ENCODE measurements at places on chromosomes 7 and 10.

DNA sequence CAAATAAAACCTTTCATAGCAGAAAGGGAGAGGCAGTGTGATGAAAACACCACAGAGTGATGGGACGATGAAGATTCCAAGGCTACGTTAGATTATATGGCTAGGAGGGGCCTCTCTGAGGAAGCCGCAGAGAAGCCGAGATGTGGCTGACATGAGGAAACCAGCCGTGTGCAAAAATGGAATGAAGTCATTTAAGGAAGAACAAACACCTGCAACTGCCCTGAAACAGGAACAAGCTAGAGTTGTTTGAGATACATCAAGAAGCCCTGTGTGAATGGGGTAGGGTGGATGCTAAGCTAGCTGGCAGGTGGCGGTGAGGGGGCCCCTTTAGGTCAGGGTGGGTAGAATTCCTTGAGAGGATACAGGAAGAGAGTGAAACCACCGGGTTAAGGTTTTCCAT, 129.5 kb downstream of the KLF6 start:
- no peak for DNase-seq

- no peak for DNase-seq
These were observed 34.0 kb upstream of the PDGFA start for GRCh38 chr7:553636-554111.

DNA sequence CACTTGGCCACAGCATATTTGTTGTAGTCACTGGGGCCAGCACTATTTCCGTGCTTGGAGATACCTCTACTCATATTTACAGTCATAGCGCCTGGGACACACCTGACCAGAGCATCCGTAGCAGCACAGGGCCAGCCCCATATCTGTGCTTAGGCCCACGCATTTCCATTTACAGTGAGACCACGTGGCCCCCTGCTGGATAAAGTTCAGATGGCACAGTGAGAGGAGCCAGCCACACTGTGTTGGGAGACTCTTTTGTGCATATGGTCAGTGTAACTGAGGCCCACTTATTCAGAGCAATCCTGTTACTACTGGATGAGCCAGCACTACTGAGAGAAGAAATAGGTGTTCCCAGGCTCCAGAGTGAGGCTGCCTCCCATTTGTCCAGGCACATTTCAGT, 455.3 kb downstream of the REEP3 start:
- no peak for DNase-seq

DNA sequence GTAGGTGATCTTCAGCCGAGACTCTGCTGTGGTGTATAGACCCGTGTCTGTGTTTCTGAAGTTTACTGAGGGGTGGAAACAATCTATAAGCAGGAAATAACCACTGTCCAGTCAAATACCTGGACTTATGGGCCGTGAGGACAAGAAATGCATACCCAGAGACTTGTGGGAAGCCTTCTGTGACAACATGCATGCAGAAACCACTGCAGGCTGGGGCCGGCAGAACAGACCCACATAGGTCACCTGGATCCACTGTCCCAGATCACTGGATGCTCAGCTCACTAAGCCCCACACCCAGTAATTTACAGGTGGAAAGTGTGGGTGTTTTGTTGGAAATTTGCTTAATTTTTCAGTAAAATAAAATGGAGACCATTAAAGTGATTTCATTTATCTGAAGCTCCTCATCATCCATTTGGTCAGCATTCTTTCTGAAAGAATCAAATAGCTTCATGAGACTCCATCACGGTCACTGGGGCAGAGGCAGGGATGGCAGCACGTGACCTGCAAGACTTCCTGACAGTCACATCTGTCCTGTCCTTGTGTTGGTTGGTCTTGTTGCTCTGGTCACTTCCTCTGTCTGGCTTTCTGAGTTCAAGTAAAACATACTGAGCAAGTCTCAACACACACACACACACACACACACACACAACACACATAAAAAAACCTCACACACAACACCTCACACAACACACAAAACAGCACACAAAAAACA, 108.3 kb downstream of the TNS3 start:
- DNase-seq = no peak

- no peak for DNase-seq
These were observed 34.5 kb upstream of the ING3 start for GRCh38 chr7:120916121-120916520.

GRCh38 chr7:120986650-120987049, 1.9 kb upstream of the CPED1 start:
- DNase-seq = no peak

- DNase-seq = no peak
These were observed 116.2 kb upstream of the AFAP1L2 start for GRCh38 chr10:114520453-114520852.

DNA sequence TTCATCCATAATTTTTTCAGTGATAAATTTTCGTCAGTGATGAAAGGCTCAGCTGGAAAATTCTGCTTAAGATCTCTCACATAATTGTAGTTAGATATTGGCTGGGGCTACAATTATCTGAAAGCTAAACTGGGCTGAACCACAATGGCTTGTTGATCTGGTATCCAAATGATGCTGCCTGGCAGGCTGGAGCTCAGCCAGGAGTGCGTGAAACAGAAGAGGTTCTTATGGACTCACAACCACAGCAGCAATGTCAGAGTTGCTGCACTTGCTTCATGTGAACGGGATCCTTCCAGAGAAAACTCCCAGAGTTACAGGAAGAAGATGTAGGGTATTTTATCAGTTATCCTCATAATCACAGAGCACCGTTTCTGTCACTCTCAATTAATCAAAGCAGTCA, 533.2 kb upstream of the POM121L12 start:
- DNase-seq = no peak

DNA sequence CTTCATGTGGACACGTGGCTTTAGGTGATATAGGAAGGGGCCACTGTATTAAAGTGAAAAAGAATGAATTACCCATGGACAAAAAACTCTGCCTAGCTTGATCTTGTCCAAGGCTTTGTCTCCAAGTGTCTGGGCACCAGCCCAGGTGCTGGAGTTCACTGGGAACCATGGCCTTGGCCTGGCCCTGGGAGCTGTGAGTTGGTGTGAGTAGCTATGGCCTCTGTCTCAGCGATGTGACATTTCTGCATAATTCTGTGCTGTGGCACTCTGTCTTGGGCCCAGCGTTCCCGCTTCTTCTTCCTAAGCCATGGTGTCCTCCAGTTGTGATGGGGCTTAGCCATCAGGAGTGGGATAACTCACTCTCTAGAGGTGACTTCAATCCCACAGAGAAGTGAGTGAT, 119.0 kb upstream of the PPP2R2D start:
- DNase-seq = no peak

DNA sequence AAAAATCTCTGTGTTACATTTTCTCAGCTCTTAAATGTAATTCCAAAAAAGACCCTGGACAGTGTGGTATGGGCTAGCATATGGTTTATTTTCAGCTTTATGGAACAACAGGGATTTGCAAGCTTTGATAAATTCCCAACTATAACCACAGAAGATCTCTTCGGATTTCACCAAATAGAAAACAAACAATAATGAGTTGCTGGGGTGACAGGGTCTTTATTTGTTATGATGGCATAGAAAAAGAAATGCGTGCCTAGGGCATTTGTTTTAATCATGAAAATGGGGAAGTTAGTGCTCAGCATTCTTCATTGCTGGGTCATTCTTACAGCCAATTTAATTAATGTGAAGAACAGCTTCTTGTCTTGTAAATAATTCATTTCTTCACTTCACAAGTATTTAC, 139.0 kb downstream of the LRRN3 start:
- DNase-seq = no peak
